ENCODE measurements at places on chromosomes 11 and 22. TPM values are rescaled to one million over a fixed set of nuclear protein-coding genes. Genes with fewer than 3 reads are reported as not detected.

Gene SYNGR1
- total RNA-seq, result 18.8 TPM

Gene TRIM51
- total RNA-seq, result not detected

Gene TMEM132A
- 22.2 TPM for total RNA-seq

Gene KCNJ1
- total RNA-seq, result not detected

Gene OR51I1
- total RNA-seq, result not detected

Gene CPSF7
- 44.1 TPM for total RNA-seq

Gene OMP
- total RNA-seq, result 1.1 TPM

Gene RASD2
- 0.06 TPM for total RNA-seq

Gene PRG2
- not detected for total RNA-seq

Gene FAM111B
- 11.8 TPM for total RNA-seq

Gene OLFML1
- total RNA-seq, result 0.35 TPM

Gene CPT1B
- total RNA-seq, result 6.7 TPM

Gene TENM4
- total RNA-seq, result 18.0 TPM

Gene CLDN5
- total RNA-seq, result 34.7 TPM

Gene LAYN
- total RNA-seq, result 1.6 TPM

Gene CCDC179
- total RNA-seq, result not detected

Gene RAB39A
- 0.95 TPM for total RNA-seq

Gene MUC5AC
- total RNA-seq, result under 0.01 TPM

Gene OR4D5
- not detected for total RNA-seq

Gene PGA5
- 0.22 TPM for total RNA-seq

Gene CDK2AP2
- 44.1 TPM for total RNA-seq

Gene PATE4
- total RNA-seq, result not detected

Gene CAVIN3
- 65.0 TPM for total RNA-seq

Gene OR6A2
- 0.38 TPM for total RNA-seq

Gene OR5A1
- total RNA-seq, result not detected

Gene LUZP2
- total RNA-seq, result 0.23 TPM

Gene APOBEC3A
- 27.3 TPM for total RNA-seq

Gene APOL5
- not detected for total RNA-seq

Gene OR5P2
- 1.5 TPM for total RNA-seq

Gene ART1
- not detected for total RNA-seq

Gene GLYATL2
- not detected for total RNA-seq

Gene SULT4A1
- total RNA-seq, result not detected

Gene TESMIN
- total RNA-seq, result 3.1 TPM

Gene FOLR1
- total RNA-seq, result 1.5 TPM

Gene TMEM121B
- total RNA-seq, result 0.12 TPM

Gene POTEH
- not detected for total RNA-seq

Gene KRTAP5-1
- not detected for total RNA-seq

All from esophagus squamous epithelium (tissue), 5 donors.